ENCODE measurements at places on chromosomes 4 and X.

DNA sequence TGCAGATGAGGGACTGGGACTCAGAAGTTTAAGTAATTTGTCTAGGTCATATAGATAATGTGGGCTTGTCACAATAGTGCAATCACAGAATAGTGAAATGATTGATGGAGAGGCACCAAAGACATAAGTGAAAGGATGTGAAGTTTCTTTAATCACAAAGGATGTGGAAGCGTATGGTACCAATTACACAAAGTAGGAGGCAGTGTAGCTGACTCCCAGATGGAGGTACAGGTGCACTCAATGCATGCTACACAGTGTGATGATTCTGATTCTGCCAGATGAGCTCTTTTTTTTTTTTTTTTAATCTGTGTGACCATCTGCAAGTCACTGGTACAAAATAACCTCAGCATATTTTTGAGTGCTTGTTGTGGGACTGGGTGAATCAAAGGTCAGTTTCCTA, 411.3 kb downstream of the SPRY1 start:
- no peak for DNase-seq

- no peak for DNase-seq
These were observed 14.5 kb upstream of the DACH2 start for GRCh38 chrX:86133761-86134160.

DNA sequence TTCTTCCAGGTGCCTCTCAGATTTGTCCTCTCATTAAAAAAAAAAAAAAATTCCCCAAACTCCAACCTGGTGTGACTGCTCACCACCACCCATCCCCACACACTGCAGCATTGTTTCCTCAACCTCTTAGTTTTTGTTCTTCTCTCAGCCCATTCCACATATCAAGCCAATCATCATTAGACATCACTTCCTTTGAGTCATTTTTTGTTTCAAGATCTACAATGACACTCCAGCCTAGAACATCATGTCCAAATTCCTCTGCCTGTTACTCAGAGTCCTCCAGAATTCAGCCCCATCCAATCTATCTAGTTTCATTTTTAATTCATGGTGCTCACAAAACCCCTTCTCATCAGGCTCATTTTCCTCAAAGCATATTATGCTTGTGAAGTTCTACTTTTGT, 262.5 kb upstream of the TEX13A start:
- DNase-seq: no peak

DNA sequence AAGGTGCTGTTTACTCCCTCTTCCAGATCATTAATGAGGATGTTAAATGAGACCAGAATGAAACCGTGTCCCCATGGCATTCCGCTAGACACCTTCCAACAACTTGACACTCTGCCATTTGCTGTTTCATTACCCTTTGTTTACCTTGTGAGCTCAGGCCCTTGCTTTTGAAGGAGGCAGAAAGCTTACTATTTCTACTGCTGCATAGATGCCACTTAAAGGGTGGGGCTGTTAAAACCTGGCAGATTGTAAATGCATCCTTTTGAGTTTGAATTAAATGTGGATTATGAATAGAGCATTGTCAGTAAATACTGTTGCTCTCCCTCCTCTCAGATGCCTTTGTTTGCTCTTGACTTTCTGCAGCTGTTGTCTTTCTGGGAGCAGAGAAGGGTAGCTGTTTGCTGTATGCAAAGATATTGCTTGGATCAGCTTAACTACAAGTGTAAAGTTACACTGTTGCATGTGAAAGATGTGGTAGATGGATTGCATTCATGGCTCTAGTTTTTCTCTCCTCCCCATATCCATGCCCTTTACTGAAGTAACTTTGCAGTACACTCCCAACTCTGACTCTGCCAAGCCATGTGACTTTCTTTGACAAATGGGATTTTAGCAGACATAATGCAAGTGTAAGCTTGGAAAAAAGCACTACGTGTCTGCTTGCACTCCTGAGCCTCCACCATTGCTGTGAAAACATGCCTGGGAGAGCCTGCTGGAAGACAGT, 75.0 kb upstream of the DHX15 start:
- DNase-seq: no peak

- DNase-seq: no peak
These were observed 77.1 kb upstream of the ATXN3L start for GRCh38 chrX:13396924-13397323.

- DNase-seq: no peak
These were observed 36.7 kb downstream of the PF4 start for GRCh38 chr4:73945140-73945539.

DNA sequence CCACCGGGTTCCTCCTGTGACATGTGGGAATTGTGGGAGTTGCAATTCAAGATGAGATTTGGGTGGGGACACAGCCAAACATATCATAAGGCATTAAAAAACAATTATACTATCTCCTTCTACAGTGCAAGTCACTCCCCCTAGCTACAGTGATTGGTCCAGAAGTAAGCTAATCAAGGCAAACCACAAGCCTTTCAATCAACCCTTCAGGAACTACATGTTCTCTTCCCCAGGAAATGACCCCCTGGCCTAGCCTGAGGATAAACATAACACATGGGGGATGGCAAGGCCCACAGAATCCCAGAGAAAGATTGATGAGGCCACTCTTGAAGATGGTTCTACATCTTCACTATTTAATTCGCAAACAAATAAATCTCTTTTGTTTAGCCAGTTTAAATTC, 25.2 kb upstream of the FAM241A start:
- no peak for DNase-seq

- no peak for DNase-seq
These were observed 6.0 kb upstream of the CENPE start for GRCh38 chr4:103204111-103204510.

DNA sequence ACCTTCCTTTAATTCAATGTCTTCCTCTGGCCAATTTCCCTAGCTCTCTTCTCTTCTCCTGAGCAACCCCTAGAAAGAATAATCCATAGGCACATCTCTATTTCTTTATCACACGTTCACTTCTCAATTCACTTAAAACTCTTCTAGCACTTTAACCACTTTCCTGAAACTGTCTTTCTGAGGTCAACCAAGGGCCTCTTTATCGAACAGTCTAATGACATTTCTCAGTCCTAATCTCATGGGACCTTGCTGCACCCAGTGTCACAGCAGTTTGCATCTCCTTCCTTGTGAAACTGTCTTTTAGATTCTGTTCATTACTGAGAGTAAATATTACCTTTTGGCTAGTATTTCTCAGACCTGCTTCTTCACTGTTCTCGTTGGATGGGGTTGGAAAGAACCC, 285.3 kb upstream of the RASGEF1B start:
- DNase-seq: no peak

DNA sequence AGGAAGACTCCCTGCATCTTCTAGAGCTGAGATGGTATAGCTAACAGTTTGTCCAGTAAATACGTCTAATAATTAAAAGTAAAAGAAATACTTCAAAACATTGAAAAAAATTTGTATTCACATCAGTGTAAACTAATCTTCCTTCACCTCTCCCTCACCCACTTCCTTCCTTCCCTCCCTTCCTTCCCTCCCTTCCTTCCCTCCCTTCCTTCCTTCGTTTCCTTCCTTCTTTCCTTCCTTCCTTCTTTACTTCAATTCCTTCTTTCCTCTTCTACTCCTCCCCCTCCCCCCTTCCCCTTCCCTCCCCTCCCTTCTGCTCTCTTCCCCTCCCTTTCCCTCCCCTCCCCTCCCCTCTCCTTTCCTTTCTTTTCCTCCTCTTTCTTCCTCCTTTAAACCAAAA, 103.7 kb downstream of the POU4F2 start:
- no peak for DNase-seq

- DNase-seq: no peak
These were observed 207.3 kb upstream of the VEGFC start for GRCh38 chr4:176999935-177000543.

- DNase-seq: no peak
These were observed 327.7 kb downstream of the DKK2 start for GRCh38 chr4:106708464-106708816.

GRCh38 chrX:56130031-56130430, 102.1 kb upstream of the KLF8 start:
- DNase-seq: no peak

DNA sequence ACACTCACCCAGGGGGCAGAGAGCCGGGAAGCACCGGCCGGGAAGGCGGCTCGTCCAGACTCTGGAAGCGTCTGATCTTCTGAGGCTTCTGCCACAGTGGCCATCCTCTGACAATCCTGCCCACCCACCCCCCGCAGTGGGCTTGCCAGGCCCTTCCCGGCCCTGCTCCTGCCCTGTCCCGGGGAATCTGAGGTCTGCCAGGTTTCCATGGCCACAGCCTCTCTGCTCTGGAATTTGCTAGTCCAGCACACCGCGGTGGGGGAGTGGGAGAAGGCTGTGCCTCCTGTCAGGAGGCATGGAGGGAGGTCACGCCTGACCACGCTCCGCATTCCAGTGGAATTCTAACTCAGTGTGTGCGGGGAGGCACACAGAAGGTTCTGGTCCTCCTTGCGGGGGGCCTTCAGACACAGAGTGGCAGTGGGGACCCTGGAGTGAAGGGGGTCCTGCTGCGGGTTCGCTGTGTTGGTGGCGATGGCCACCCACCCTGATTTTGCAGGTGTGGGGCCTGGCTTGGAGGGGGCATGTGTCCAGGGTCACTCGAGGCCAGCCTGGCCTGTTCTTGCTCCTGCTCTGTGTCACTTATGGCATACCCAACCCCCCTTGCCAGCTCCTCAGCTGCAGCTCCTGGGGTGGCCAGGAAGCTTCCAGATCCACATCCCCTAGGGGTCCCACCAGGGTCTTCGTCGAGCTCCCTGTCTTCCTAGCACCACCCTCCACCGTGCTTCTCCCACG, 55.6 kb upstream of the ADRA2C start:
- no peak for DNase-seq

GRCh38 chrX:29471829-29472228, 743.5 kb upstream of the MAGEB2 start:
- DNase-seq: no peak

- no peak for DNase-seq
These were observed 86.3 kb upstream of the MYOZ2 start for GRCh38 chr4:119049342-119049741.

- no peak for DNase-seq
These were observed 2.2 kb downstream of the UGT2B7 start for GRCh38 chr4:69098470-69098869.

GRCh38 chrX:19571711-19572110, 56.4 kb upstream of the MAP3K15 start:
- DNase-seq: no peak

DNA sequence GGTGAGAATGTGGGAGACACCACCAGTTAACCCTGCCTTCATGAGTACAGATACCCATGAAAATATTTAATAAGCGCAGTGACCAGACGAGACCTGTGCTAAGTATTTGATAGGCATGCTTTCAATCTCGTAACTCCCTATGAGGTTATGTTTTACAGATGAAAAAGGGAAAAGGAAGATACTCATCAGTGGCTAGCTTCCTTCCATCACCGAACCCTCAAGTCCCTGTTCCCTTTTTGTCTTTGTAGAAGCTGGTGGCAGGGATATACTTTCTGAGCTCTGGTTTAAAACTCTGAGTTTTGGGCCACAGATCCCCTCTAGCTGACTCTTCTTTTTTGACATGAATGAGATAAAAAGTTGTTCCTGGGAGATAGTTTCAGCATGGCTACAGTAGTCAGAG, 26.3 kb downstream of the AFF1 start:
- DNase-seq: no peak

- no peak for DNase-seq
These were observed 459.5 kb upstream of the AGA start for GRCh38 chr4:177901786-177902185.

DNA sequence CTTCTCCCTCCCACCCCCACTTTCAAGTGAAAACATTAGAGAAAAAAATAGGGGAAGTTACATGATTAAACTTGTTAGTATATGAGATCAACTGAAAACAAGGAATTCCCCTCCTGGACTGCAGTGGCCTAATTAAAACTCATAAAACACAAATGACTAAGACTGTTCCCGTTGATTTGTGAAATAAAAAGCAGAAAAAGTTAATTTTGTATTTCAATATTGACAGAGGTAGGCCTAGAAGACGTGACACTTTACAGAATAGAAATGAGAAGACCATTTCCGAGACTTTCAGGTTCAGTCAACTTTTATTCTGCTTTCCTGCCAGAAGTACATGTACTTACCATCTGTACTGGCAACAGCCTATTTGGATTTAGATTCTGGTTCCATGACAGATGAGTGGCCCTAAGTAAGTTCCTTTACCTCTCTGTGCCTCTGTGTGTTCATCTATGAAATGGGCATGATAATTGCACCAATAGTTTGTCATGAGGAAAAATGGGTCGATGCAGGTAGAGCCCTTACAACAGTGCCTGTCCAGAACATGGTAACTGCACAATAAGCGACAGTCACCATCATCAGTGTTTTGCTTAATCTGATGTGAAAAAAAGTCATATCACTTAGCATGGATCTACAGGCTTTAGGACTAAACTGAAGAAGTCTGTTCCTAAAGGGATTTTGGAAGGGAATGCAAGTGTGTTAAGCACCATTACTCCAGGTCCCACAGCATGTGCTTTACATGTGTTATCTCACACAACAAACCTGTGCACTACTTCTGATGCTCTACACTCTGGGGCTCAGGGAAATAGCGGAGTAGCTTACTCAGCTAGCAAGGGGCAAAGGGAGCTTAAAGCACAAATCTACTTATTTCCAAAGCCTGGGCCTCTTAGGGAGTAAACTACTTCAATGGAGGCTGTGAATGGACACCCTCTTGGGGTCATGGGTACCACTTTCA, 562.3 kb upstream of the DIPK2B start:
- DNase-seq: no peak

GRCh38 chrX:154040307-154040756, 20.6 kb upstream of the IRAK1 start:
- DNase-seq: no peak

- no peak for DNase-seq
These were observed 76.2 kb upstream of the CD99 start for GRCh38 chrX:2614911-2615310.

DNA sequence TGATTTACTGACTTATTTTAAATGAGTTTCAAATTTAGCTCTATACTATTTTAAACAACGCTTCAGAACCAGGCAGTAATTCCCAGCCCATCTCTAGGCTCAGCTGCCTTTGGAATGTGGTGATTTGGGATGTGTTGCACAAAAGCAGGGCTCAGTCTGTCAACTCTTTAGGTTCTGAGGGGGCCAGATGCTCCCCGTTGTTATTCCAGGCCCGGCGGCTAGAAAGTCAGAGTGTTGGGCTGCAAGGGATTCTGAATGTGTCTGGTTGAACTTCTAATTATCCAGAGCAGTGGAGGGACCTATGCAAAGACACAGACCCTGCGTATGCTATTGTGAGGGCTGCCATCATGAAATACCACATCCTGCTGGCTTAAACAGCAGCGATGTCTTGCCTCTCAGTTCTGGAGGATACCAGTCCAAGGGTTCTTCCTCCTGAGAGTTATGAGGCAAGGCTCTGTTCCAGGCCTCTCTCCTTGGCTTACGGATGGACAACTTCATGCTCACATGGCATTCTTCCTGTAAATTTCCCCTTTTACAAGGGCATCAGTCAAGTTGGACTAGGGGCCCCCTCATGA, 123.2 kb upstream of the TRIM2 start:
- DNase-seq: no peak

GRCh38 chrX:12332786-12333347, 194.6 kb downstream of the FRMPD4 start:
- no peak for DNase-seq

- DNase-seq: no peak
These were observed 1.8 kb downstream of the UBQLN2 start for GRCh38 chrX:56564921-56565840.

All from stimulated activated CD4-positive, alpha-beta T cell treated with anti-CD3 and anti-CD28 coated beads, TNF-alpha, amount 100 ng/mL, for 4 hours (primary cell).